NCI-H187 (cell line): ENCODE measurements at places on chromosomes 4 and X.

DNA sequence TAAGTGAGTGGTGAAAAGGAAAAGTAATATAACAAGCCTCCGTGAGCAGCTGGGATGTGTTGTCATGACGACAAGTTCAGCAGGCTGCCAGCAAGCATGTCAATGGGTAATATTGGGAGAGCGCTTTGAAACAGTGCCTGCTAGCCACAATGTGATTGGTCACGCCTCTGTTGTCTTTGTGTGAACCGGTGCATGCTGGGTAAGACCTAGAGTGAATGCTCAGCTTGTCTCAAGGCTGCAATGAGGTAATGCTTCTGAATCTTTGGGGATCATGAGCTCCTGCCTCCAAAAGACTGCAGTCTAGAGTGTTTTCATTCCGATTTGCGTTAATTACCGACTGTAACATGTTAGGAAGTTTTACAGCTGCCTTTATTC, 54.9 kb downstream of the STOX2 start:
- DNase-seq, result no peak

DNA sequence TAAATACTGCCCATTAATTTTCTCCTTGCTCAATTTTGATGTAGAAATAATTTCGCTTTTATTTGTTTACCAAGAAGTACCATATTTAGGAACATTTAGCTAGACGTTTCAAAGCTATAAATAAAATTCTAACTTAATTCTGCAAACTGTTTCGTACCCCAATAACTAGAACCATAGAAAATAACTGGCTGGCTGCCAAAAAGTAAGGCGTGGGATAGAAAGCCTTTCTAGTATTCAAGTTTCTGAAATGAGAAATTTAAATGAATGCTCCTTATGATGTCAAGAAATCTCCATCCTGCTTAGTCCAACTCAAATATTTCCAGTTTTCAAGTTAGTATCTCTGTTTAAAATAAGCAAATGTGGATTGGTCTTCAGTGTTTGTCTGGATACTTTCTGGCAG, 167.4 kb downstream of the FBXO8 start:
- DNase-seq, result no peak

GRCh38 chrX:24080704-24081103, 25.9 kb downstream of the EIF2S3 start:
- no peak for DNase-seq

DNA sequence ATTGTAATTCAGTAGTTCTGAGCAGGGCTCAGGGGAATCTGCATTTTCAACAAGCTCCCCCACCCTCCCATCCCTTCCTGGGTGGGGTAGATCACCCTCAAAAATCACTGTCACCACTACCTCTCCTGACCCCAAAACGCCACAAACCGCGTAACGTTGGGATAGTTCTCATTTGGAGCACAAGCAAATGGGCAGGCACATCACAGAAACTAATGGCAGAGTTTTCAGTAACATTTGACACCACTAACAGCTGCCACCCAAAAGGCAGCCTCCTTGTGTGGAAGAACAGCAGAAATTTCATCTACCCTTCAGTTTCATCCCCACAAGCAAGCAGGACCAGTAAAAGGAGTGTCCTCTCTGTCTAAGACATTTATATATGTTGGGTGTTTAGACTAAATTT, 132.7 kb downstream of the PALLD start:
- no peak for DNase-seq

GRCh38 chrX:154734061-154734781, 16.7 kb downstream of the GAB3 start:
- no peak for DNase-seq

DNA sequence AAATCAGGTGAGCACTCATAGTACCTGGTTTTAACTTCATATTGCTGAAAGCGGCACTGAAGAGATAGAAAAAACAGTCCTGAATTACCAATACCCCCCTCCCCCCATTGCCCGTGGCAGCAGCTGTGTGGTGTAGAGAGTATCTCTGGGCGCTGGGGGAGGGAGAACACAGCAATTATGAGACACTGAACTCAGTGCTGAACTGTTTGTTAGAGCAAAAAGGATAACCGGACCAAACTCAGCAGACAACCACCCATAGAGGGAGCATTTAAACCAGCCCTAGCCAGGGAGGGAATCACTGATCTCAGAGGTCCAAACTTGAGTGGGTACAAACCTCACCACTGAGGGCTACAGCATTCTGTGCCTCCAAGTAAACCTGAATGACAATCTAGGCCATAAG, 457.4 kb upstream of the TEX13C start:
- no peak for DNase-seq

DNA sequence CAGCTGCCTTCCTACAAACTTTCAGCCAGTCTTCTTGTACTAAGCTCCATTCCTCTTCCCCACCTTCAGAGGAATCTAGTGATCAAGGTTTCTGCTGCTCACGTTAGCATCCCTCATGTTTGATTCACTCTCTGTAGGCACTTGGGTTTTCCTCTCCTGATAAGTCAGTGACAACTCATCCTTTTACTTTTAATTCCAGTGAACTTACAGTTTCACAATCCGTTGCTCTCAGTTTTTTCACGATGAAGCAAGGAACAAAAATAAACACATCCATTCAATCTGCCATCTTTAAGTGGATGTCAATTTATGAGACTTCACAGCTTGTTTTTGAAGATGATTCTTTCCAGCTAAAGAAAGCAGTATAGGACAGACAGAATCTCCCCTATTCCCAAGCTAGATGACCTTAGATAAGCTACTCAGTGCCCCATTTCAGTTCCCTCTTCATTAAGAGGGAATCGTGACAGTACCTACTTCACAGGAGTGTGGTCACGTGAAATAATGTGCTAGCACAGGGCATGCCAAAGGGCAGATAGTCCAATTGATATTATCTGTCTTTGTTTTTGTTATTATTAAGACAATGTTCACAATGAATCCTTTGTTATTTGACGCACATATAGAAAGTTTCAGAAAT, 234.3 kb downstream of the PALLD start:
- no peak for DNase-seq
